ENCODE measurements at places on chromosomes 4 and X.

GRCh38 chrX:44432641-44433040, 89.2 kb upstream of the EFHC2 start:
- H3K27ac ChIP-seq: no peak overlapping the region
- H3K4me1 ChIP-seq: no peaks in the 10 kb centered on the region
- no peaks in the 10 kb centered on the region for H3K27me3 ChIP-seq
- no peak for DNase-seq
- no peaks in the 10 kb centered on the region for H3K36me3 ChIP-seq

DNA sequence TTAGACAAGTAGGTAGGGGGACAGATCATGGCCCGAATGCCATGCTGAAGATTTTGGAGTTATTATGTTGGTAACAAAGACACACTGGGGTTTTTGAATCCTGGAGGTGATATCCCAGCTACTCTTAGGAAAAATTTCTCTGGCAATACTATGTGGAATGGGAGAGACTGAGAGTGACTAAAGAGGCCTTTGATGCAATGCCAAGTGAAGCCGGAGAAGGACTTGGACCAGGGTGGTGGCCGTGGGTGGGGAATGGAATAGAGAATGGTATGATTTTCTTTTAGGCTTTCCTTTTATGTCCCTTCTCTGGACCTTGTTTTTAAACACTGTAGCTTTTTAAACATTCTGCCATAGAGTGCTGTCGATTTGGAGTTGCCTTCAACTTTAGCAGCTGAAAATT, 141.6 kb downstream of the DCLK2 start:
- no peak overlapping the region for H3K4me3 ChIP-seq
- H3K4me1 ChIP-seq: no peaks in the 10 kb centered on the region
- no peak overlapping the region for H3K27ac ChIP-seq
- DNase-seq: no peak

- no peaks in the 10 kb centered on the region for H3K4me1 ChIP-seq
- H3K27ac ChIP-seq: no peak overlapping the region
- DNase-seq: no peak
These were observed 219.1 kb downstream of the FGF13 start for GRCh38 chrX:138492371-138492770.

- peaks cover 8% of the 10 kb centered on the region for H3K27me3 ChIP-seq
- no peak overlapping the region for H3K27ac ChIP-seq
- no peak for DNase-seq
- H3K4me3 ChIP-seq: no peak overlapping the region
- peaks cover 5% of the 10 kb centered on the region for H3K4me1 ChIP-seq
These were observed 85.3 kb upstream of the SLC4A4 start for GRCh38 chr4:71253545-71253944.

GRCh38 chr4:47561331-47561730, 76.3 kb downstream of the ATP10D start:
- no peak overlapping the region for H3K4me3 ChIP-seq
- no peak overlapping the region for H3K27ac ChIP-seq
- no peaks in the 10 kb centered on the region for H3K27me3 ChIP-seq
- H3K36me3 ChIP-seq: no peaks in the 10 kb centered on the region
- H3K4me1 ChIP-seq: peaks cover 20% of the 10 kb centered on the region
- DNase-seq: no peak

- DNase-seq: no peak
- H3K36me3 ChIP-seq: peaks cover 41% of the 10 kb centered on the region
- H3K4me3 ChIP-seq: no peak overlapping the region
- H3K27ac ChIP-seq: no peak overlapping the region
- no peaks in the 10 kb centered on the region for H3K27me3 ChIP-seq
These were observed 59.6 kb upstream of the DRP2 start for GRCh38 chrX:101160001-101160400.
